ENCODE measurements at places on chromosomes 1 and 21.
A peak's percentile ranks its signal among the peaks of the same experiment; 100 is the strongest.

- no peak for DNase-seq
Measured at GRCh38 chr1:9037476-9038337, 11.5 kb upstream of the SLC2A7 start.

DNA sequence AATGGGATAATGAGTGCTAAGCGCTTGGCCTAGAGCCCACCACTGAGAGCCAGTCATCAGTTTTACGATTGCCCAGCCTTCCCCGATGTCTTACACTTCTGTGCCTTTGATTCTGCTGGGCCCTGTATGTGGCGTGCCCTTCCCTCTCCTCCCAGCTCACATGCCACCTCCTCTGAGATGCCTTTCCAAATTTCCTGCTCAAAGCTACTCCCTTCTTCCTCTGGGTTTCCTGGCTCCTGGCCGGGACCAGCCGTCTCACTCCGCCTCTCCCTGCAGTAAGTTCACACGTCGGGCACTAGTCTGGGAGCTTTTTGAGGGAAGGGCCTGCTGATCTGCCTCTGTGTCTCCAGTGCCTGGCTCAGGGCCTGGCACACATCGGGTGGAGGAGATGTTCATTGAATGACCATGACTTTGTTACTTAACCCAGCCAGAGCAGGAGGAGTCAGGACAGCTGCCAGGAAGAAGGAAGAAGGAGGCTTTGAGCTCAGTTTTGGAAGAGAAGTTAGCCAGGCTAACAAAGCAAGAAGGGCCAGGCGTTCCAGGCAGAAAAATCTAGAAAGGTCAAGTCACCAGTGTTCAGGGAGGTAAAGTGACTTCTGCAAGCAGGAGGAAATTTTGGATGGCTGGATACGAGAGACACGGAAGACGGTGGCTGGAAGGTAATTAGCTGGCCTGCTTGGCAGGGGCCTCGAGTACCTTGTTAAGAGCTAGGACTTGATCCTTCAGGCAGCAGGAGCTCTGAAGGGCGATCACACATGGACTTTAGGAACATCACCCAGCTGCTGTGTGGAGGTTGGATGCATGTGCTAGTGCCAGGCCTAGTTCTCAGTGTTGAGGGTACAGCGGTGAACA, 63.6 kb downstream of the EPHB2 start:
- DNase-seq = peak; percentile 64

GRCh38 chr1:164719676-164720439, 160.9 kb downstream of the PBX1 start:
- no peak for DNase-seq

DNA sequence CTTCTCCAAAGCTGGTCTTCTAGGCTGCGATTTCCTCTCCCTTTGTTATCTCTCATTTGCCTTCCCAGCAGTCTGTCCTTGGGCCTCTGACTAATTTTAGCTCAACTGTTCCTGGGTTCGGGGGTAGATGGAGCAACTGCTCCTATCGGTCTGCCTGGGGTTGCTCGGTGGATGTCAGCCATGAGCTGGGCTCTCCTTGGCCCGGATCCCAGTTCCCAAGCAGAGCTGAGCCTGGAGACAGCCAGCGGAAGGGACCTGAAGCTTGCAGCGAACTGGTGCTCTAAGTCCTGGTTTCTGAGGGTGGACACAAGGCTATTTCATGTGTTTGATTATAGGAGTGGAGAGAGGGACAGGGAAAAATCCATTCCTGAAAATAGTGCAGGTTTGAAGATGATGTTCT, 423.0 kb downstream of the RPS6KC1 start:
- peak; percentile 68 for DNase-seq

DNA sequence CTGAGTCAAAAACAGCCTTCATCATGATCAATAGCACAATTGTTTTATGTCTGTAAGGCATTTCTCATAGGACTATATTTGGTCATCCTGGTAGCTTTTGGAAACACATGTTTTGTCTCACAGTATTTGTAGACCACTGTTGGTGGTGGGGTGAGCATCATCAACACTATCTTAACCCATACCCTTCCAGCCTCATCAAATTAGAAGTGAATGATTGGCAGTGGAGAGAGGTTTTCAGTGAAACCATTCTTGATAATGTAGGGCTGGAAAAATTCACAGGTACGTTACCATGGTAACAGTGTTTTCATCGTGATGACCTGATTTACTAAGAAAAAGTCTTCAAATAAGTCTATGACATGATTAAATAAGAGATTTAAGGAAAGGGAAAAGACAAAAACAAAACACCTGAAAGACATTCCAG, 45.3 kb upstream of the C1orf105 start:
- DNase-seq = no peak
